Fibroblast of the aortic adventitia (primary cell): ENCODE measurements at places on chromosomes 2 and 18.

DNA sequence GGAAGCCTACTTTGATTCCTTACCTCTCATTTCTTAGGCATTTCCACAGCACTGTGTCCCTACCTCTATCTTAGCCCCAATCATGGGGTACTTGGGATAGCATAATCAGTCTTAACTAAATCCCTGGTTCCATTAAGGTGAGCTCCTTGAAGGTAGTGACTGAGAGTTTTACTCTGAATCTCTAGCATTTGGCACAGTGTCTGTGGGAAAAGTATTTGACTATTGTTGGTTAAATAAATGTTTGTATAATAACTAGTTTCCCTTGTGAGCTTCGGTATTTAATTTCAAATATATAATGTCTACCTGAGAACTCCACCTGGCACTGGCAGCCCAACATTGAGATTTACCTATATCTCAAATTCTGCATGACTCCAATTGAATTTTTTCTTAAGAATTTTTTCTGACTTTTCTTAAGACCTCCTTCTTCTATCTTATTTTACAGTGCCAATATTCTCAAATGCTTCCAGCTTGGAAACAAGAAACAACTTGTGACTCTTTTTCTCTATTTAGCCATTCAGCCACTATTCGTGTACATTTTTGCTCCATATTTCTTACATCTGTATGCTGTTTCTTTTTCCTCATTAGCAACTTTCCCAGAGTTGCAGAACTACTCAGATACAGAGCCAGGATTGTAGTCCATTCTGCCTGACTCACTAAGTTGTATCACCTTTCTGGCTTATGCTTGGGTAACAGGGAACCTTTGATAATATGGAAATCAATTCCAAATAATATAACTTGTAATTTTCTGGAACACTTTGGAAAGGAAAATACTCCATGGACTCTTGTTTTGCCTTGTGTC, 214.0 kb upstream of the NT5C1B start:
- no peak for DNase-seq

GRCh38 chr2:25258847-25259736, 82.6 kb downstream of the DNMT3A start:
- no peak for DNase-seq

GRCh38 chr2:120568089-120568974, 167.3 kb upstream of the GLI2 start:
- no peak for DNase-seq

DNA sequence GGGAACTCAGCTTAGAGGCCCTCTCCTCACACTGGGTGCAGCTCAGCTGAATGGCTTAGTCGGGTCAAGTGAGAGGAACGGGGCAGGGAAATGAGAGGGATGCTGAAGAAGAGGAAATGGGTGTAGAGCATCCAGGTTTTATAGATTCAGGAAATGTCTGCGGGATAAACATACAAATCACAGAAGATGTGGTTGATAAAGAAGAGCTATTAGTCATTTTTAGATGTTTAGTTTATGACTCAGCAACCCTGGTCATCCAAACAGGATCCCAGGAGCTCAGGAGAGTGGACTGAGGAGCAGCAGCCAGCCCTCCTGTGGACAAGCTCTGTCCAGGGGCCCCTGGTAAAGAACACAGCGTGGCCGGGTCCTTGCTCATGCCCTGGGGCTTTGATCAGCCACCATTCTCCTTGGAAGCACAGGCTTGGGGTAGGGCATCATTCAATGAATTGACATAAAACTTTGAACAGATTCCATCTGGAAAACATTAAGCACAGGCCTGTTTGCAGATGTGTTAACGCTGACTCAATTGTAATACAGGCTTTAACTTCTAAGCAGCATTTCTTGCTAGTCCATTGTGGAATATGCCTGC, 83.0 kb downstream of the NPAS2 start:
- peak; percentile 97 for DNase-seq

DNA sequence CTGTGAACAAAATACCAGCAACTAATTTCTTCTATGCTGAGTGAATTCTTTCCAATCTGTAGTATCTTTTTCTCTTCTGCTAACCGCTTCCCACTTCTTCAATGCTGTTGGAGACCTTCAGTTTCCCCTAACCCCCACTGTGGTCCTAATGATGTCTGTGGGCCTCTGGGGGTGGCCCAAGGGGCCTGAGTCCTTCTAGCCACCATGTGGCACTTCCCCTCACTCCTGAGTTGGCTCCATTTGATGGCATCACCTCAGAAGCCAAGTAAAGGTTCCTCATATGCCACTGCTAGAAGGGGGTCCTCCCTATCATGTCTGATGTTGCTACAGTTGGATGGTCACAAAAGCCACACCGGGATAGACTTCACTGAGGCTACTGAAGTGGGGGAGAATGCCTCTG, 37.5 kb downstream of the ARHGAP25 start:
- DNase-seq, result no peak
